ENCODE measurements at places on chromosomes 7 and 10.

DNA sequence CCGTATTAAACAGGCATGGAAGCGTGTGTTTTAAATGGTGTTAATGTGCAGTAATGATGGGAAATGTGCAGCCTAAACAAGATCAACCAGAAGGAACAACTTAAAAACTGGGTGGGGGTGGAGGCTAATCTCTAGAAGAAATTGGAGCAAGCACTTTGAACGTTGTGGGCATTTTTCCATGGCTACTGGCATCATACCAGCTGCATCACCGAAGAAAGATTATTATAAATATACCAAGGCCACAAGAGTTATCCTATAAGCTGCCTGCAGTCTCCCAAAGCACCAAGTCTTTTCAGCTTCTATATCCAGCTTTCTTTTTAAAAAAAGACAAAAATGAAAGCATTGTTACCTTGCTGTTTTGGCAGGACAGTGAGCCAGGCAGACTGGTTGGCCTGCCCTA, 79.9 kb downstream of the FGFR2 start:
- DNase-seq: no peak

GRCh38 chr7:1564603-1565022, 5.2 kb downstream of the PSMG3 start:
- DNase-seq: no peak

DNA sequence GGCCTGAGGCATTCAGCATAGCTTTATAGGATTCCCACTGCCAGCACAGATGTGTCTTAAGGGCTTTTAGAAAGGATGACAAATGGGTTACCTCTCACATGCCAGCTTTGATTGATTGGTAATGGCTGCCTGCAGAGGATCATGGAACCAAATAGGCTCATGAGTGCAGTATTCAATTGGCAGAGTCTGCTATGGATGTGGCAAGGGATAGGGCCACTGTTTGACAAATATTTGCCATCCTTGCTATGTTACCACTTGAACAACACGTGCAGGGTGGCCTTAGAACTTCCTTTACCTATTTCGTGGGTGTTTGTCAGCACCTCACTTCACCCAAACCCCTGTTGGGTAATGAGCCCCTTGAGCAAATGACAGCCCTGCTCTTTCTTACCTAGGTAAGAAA, 139.2 kb downstream of the C10orf105 start:
- DNase-seq: no peak

- peak; percentile 57 for DNase-seq
Measured at GRCh38 chr10:127694580-127695193, 42.3 kb upstream of the FOXI2 start.
